PC-3 (cell line): ENCODE measurements at places on chromosomes 2 and 18. TPM values are rescaled to one million over a fixed set of nuclear protein-coding genes. Genes with fewer than 3 reads are reported as not detected.

The ALPP gene
- total RNA-seq = 8.6 and 14.4 TPM in 2 replicates

The DAW1 gene
- 1.0 and 1.5 TPM in 2 replicates for total RNA-seq

DNA sequence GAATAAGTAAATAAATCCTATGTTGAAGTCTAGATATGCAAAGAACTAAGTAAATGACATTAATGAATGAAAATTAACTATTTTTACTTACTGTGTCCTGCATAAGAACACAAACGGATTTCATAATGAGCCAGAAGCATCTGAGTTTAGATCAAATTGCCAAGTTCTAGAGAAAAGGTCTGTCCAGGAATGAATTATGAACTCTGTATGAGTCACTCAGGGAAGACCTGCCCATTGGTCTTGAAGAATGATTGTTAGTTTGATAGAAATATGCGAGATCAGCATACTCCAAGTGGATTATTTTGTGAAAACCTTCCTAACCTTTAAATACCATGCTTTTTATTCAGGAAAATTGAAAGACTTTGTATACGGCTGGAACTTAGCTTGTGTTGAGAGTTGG lies 189.5 kb downstream of the DOK6 start:
- no peaks in the 10 kb centered on the region for H3K36me3 ChIP-seq
- H3K4me1 ChIP-seq = no peaks in the 10 kb centered on the region
- H3K4me3 ChIP-seq = no peak overlapping the region
- H3K27ac ChIP-seq = no peak overlapping the region
- peak; percentile 17 for DNase-seq
- H3K27me3 ChIP-seq = no peaks in the 10 kb centered on the region

- H3K27me3 ChIP-seq = no peaks in the 10 kb centered on the region
- DNase-seq = no peak
- peak overlapping the region; percentile 97 for H3K4me3 ChIP-seq
- H3K27ac ChIP-seq = peak overlapping the region; percentile 73
Measured at GRCh38 chr2:233252227-233252626, 754 bp downstream of the ATG16L1 start.

GRCh38 chr2:80113399-80113798 lies 191.2 kb downstream of the LRRTM1 start:
- H3K27ac ChIP-seq = no peak overlapping the region
- H3K4me1 ChIP-seq = no peaks in the 10 kb centered on the region
- no peak overlapping the region for H3K4me3 ChIP-seq
- no peaks in the 10 kb centered on the region for H3K36me3 ChIP-seq
- H3K27me3 ChIP-seq = no peaks in the 10 kb centered on the region
- no peak for DNase-seq

- no peak overlapping the region for H3K27ac ChIP-seq
- no peaks in the 10 kb centered on the region for H3K36me3 ChIP-seq
- H3K4me3 ChIP-seq = no peak overlapping the region
- no peaks in the 10 kb centered on the region for H3K4me1 ChIP-seq
Measured at GRCh38 chr2:163182764-163183354, 344.3 kb upstream of the KCNH7 start.

GRCh38 chr2:71073475-71073874 lies 5.0 kb downstream of the NAGK start:
- no peaks in the 10 kb centered on the region for H3K27me3 ChIP-seq
- DNase-seq = no peak
- no peak overlapping the region for H3K4me3 ChIP-seq

GRCh38 chr2:225422145-225422544 lies 22.6 kb downstream of the NYAP2 start:
- H3K4me1 ChIP-seq = no peaks in the 10 kb centered on the region
- H3K27ac ChIP-seq = no peak overlapping the region
- peaks cover 26% of the 10 kb centered on the region for H3K27me3 ChIP-seq
- no peak overlapping the region for H3K4me3 ChIP-seq

GRCh38 chr2:107984707-107985106 lies 1.6 kb upstream of the SLC5A7 start:
- no peak overlapping the region for H3K4me3 ChIP-seq
- no peaks in the 10 kb centered on the region for H3K4me1 ChIP-seq
- H3K27me3 ChIP-seq = no peaks in the 10 kb centered on the region
- no peak overlapping the region for H3K27ac ChIP-seq
